ENCODE measurements at places on chromosomes 12 and 14.

DNA sequence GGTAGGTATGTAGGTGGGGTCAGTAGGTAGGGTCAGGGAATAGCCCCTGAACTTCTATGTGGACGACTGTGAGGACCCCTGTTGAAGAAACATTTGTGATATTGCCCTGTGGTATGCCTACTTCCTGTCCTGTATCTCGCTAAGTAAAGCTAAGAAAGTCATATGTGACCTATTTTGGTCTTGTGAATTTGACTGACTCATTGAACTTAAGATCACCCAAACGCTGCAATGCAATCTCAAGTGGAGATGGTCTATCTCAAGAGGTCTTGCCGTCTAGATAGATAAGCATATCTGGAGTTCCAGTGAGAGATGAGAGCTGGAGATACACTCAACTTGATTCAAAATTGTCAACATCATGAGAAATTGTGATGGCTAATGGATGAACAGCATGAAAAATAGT lies 73.8 kb downstream of the TRAFD1 start:
- no peak for DNase-seq

GRCh38 chr12:107429006-107429705 lies 256.4 kb upstream of the PWP1 start:
- no peak for DNase-seq

GRCh38 chr12:109734219-109735000 lies 20.8 kb downstream of the FAM222A start:
- no peak for DNase-seq

DNA sequence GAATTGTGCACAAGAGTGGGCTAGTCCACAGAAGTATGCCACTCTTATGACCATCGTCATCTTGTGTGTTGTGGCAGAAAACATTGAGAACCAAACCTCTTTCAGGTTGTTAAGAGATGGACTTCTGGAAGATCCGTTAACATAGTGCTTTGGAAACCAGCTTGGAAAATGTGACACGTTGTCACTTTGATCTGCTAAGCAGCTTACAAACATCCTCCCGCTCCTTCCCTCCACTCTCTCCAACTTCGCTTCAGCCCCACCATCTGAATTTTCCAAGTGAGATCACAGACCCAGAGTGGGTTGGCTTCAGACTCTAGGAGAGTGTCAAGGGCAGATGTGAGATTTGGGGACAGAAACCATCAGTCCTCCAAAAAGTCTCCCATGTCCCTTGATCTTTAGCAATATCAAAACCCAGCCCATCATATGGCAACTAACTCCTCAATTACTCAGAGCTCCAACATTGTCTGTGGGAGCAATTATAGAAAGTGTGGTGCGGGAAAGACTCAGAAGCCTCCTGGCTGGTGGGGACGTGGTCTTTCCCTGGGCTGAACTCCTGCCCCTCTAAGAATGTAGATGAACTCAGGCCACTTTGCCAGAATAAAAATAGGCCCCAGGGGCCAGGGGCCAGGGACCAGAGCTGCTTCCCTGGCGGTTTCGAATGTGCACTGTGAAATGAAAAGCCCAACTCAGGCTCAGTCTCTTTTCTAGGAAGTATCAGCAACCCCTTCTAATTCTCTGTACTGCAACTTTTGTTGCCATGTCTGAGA lies 129.5 kb downstream of the SLC38A6 start:
- DNase-seq, result no peak

GRCh38 chr12:132379576-132379975 lies 50.2 kb upstream of the GALNT9 start:
- no peak for DNase-seq

DNA sequence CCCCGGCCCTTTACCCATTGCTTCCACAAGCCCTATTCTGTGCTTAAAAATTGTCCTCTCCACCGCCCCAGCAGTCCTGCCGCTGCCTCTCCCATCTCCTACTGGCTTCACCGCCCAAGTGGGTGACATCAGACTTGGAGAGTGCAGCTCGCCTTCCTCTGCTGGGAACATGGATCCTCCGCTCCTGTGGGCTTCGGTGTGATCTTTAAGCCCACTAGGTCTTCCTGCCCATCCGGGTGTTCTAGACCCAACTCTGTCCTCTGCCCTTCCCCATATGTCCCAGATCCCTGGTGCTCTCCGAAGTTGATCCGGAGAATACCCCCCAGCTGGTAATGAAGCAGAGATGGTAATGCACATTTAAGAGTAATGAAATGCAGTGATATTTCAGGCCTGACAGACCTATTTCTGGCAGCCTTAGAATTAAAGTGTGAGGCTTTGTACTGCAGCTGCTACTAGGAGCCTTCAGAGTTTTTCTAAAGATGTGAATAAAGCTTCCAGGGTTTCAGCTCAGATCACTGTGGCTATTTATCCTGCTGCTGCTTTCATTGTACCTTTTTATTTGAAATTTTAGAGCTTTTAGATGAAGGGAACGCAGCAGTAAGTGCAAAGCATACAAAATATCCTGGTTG lies 22.9 kb upstream of the CTDSP2 start:
- DNase-seq, result no peak

DNA sequence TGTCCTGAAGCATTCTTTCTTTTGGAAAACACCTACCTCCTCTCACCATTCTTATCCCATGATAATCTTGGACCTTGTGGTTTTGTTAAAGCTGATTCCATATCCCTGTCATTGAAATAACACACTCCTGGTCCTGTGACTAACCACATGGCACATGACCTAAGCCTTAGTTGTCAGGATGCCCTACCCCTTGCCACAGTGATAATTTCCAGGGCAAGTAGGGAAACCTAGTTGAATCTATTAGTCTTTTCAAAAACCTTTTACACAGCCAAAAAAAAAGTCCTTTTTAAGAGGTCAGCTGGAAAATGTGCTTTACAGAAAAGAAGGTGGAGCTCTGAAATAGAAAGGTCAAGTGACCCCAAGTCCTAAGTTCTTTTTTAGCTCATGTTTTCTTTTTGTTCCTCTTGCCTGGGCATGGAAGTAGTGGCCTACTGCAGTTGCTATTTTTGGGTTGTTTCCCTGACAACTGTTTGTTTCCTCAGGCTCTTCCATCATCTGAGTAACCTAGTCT lies 608.4 kb downstream of the LRFN5 start:
- no peak for DNase-seq

DNA sequence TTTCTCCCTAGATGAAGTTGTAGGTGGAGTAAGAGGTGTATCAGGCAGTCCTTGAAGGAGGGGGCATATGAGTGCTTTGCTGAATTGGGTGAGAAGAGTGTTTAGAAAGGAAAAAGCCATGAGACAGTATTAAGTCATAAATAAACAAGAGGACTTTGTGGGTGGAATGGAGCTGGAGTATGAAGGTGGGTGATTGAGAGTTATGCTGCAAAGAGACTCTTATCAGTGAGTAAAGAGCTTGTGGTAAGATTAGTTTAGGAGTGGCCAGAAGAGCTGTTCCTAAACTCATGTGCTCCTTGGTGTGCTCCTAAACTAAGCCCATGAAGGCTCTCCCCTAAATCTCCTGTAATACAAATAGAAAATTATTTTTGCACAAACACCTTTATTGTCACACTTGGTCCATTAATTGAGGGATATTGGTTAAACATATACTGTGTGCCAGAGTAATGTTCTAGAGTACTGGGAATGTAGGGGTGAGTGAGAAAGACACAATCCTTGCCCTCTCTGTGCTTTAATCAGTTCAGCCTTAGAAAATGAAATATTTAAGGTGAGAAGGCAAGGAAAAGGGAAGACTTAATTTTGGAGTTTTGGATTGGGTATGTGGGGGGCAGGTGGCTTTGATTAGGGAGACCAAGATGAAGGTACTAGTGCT lies 9.8 kb downstream of the CHPT1 start:
- DNase-seq, result no peak

DNA sequence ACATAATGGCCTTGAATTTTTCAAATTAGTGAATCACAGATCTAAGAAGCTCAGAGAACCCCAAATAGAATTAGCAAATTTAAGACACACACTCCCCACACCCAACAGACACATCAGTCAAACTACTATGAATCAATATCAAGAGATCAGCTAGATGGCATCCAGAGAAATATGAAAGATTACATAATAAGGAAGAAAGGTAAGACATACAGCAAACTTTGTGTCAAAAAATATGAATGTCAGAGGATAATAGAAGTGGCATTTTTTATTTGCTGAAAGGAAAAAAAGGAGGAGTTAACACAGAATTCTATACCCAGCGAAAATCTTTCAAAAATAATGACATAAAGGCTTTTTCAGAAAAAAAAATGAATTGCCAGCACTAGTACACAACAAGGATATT lies 110.5 kb upstream of the COCH start:
- no peak for DNase-seq

DNA sequence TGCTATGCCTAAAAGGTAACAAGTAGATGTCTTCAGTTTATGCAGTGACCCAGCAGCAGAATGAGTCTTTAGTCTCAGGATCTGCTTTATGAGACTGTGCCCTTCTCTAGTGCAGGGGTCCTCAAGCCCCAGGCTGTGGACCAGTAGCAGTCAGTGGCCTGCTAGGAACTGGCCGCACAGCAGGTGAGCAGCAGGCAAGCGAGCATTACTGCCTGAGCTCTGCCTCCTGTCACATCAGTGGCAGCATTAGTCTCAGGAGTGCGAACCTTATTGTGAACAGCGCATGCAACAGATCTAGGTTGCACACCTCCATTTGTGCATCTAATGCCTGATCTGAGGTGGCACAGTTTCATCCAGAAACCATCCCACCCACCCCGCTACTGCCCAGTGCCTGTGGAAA lies 38.4 kb downstream of the LRP6 start:
- no peak for DNase-seq

- DNase-seq, result peak; percentile 27
Observed at GRCh38 chr14:58166005-58166983, 14.3 kb upstream of the ARMH4 start.

DNA sequence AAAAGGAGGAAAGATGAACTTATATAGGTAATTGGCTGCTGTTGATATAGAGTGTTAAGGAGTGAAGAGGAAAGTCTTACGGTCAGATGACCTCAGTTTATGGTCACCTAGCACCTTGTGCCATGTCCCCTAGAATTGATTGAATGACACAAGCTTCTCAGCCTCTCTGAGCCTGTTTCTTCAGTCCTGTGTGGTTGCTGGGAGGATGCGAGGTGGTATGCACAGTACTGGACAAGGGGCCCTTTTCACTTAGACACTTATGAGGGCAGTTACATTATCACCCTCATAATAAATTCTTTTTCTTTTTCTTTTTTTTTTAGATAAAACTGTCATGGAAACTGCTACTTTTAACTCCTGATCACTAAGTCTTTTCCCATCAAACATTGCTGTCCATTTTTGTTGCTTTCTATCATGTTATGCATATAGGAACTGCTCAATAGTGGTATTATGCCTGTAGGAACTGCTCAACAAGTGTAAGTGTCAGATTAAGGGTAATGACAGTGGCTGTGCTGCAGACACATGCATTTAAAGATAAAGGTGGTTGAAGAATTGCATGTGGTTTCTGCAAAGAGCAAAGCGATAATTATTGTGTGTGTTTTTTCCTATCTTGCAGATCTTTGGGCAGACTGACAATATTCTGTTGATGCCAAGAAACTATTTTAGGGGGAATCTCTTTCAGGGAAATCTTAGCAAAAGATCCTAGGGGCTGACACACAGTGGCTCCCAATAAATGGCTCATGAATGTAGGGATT lies 11.6 kb downstream of the ANO6 start:
- DNase-seq, result no peak

DNA sequence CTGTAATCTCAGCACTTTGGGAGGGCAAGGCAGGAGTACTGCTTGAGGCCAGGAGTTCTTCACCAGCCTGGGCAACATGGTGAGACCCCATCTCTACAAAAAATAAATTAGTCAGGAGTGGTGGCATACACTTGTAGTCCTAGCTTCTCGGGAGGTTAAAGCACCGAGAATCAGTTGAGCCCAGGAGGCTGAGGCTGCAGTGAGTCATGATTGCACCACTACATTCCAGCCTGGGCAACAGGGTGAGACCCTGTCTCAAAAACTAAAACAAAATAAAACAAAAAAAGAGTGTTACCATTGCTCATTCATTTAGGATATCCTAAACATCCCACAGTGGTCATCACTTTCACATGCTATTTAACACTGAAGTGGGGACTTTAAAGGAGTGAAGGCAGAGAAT lies 7.8 kb downstream of the NEK9 start:
- DNase-seq, result no peak

DNA sequence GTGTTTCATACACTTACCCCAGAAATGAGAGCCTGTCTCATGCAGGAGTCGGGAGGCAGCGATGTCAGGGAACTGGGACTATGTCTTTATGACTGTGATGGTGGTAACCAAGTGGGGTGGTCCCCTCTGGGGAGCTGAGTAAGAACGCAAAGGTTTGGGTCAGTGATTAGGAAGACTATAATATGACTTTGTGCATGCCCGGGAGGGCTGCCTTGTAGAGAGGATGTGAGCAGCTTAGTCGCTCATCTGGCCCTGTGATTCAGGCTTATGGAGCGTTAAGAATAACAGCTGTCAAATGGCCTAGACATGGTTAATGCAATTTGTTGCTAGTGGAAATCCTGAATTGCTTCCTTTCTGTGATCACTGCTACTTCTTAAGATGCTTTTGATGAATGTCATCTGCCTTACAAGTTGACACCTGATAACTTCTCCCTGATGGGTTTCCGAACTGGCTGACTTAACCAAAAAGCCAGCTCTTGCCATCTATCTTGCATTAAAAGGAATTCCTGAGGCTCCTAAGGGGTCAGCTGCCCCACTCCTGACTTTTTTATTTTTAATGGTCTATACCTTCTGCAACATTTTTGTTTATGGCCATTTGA lies 35.4 kb upstream of the AACS start:
- DNase-seq, result no peak

DNA sequence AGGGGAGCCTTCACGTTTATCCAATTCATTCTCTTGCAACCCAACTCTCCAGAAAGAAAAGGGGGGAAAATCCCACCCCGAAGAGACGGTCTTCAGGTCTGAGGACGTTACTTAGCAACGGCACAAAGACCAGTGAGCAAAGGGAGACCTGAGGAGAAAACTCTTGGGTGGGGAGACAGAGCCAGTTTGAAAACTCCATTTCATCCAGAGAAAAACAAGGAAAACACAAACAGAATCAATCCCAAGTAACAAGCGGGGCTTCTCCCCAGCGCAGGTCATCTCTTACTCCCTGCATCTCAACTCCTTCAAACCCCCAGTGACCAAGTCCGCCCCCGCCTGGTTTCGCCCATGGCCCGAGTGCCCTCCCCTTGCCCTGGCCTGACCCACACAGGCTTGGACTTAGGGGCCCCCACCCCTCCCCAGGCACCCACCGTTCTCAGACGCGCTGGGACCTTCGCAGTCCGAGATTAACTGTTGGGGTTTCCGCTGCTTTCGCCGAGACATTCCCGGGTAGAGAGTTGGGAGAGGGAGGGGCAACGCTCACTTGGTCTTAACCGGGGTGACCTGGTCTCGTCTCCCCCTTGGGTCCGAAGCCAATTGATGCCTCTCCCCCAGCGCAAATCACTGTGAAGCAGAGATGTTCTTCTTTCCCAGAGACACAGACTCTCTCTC lies 10.4 kb upstream of the SALL2 start:
- no peak for DNase-seq

DNA sequence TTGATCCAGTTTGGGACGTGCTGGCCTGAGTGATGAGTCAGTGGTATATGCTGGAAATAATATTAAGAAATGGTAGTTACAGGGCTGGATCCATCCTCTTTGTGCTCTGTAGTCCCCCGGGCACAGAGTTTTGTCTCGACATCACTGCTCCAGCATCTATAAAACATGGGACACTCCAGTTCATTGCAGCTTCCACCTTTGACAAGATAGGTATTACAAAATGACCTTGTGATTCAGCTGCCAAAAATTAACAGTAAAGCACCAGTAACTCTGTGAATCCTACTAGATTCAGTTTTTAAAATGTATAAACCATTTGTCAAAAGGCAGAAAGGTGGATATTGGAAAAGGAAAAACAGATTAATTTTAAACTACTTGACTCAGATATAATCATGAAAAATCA lies 14.6 kb upstream of the GNG2 start:
- no peak for DNase-seq
